Left hindlimb (tissue), 1 donor: ENCODE measurements at places on chromosomes 6 and 20.

DNA sequence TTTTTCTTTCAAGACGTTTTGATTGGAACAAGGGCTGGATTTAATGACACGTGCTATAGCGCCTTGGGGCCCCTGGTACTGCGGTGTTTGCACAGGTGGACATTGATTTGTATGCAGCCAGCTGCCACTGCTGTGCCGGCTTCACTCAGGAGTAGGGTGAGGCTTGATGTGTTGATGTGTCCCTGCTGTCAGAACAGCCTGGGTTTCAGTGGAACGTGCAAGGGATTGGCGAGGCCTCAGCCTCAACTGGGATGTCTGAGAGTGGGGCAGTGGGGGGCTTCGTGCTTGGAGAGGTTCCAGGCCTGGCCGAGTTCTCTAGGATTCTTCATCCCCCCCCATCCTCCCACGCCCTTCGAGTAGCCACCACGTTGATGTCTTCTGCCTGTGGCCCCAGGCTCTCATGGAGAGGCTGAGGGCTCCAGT, 23.0 kb downstream of the PYGB start:
- no peak for DNase-seq

GRCh38 chr20:57698116-57698866, 11.5 kb downstream of the PMEPA1 start:
- no peak for DNase-seq

DNA sequence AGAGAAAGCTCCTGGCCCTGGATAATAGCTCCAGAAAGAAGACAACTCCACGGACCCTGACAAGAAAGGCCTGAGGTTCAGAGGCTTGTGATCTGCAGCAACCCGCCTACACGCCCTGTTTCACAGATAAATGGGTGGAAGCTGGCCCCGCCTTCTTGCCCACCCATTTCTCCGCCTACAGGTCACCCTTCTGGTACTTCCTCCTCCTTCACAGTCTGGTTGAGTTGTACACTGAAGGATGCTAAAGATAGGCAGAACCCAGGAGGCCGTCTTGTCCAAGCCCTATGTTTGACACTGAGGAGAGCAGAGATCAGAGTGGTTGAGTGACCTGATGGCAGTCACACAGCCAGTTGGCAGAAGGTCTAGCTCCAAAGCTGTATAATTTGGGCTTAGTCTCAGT, 34.2 kb upstream of the MDGA1 start:
- DNase-seq, result no peak

GRCh38 chr6:14520029-14520428, 402.5 kb downstream of the CD83 start:
- DNase-seq, result no peak

GRCh38 chr20:46700481-46700880, 9.0 kb upstream of the SLC2A10 start:
- DNase-seq, result no peak

GRCh38 chr6:75946146-75946831, 126.2 kb downstream of the IMPG1 start:
- DNase-seq, result no peak

- no peak for DNase-seq
These were observed 22.8 kb downstream of the FAM50B start for GRCh38 chr6:3871939-3872338.

DNA sequence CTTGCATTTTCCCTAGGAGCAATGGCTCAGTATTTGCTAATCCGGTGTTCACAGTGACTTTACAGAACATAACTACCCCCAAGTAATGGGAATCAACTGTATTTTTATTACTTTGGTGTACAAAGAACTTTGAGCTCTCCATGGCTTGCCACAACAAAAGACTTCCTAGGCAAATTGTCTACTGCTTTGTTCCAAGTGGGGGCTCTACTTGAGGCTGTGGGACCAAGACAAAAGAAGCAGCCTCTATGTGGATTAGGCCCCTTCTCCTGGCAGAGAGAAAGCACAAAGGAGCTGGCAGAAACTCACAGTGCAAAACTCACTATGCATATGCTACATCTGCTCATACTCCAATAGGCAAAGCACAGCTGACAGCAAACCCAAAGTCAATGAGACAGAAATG, 853 bp downstream of the WFDC8 start:
- DNase-seq, result no peak

DNA sequence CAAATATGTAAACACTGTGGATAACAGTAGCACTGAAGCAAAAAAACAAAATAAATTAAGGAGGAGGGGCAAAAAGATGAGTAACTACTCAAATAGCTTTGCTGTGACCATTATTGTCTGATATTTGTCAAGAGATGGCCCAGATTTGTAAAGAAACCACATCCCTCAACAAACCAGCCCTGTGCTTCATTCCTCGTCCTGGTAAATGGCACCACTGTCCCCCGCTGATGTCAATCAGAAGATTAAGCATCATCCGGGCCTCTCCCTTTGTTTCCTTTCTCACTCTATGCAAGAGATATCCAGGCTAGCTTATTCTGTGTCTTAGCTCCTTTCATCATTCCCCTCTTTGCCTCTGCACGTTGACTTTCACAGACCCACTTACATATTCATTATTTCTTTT, 259.0 kb downstream of the SYNE1 start:
- DNase-seq, result no peak
